ENCODE measurements at places on chromosomes 4 and X.

DNA sequence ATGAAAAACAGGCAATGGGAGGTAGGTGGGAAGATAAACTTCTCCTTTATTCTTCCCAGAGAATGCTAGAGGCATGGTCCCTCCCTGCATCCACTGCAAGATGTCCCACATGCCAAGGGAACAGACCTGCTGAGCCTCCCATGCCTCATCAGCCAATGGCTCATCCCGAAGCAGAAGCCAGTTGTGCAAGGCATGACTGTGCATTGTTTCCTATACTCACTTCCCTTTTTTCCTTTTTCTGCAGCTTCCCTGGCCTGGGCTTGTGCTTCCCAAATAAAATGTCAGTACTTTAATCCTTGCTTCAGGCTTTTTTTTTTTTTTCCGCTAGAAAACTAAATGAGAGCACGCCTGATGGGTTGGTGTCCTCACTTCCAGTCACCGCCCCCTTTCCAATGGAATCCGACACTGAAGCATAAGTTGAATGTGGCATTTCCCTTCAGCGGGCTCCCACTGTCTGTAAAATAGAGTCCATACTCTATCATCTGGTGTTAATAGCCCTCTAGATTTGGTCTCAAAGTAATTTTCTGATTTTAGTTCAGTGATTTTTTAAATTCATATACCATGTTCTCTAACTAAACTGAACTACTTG, 239.0 kb upstream of the JADE1 start:
- no peak for DNase-seq

DNA sequence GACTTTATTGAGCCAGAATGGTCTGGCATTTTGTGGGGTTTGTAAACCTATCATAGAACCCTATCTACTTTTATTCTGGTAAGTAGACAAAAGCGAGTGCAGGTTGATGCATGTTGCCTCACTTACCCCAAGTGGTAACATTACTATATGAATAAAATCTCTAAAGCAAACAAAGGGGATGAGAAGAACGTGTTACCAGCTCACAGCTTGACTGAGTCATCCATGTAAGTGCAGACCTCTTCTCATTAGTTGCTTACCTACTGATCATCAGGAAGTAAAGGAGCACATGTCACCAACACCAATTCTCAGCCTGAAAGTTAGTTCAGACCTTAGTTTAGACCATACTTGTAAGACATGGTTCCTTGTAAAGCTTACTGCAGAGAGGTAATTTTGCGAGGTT, 1328.3 kb downstream of the C4orf33 start:
- DNase-seq: no peak

- no peak for DNase-seq
Measured at GRCh38 chr4:114561590-114561989, 37.0 kb upstream of the UGT8 start.

- no peak for DNase-seq
Measured at GRCh38 chr4:88166608-88167007, 8.2 kb upstream of the ABCG2 start.

GRCh38 chrX:107355533-107355932, 93.9 kb upstream of the FRMPD3 start:
- no peak for DNase-seq

- DNase-seq: no peak
Measured at GRCh38 chrX:1398431-1399340, 6.8 kb upstream of the SLC25A6 start.

GRCh38 chrX:65985922-65986588, 53.8 kb downstream of the VSIG4 start:
- DNase-seq: peak; percentile 45

GRCh38 chr4:110518889-110519490, 43.0 kb downstream of the ENPEP start:
- peak; percentile 49 for DNase-seq

DNA sequence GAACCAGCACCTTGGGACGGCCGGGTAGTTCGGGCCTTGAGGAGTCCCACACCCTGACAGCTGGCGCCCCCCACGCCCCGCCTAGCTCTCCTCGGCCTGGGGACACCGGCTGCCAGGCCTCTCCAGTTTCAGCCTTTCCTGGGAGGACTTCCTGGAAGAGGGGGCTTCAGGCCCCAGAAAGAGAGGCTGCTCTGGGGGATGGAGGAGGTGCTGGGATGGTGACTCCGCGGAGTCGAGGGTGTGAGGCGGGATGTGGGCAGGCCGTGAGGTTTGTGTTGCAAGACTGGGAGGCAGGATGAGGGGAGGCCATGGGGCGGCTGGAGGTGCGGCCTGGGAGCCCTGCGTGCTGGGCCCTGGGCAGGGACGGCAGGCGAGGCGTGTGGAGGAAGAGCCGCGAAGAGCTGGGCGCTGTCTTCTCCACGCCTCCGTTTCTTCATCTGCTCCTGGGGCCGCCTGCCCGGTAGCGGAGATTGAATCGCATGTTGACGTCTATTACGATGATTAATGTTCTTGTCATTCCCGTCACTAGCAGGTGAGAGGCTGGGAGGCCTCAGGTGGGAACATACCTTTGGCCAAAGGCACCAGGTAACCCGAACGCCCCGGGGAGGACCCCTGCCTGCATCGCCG, 918 bp upstream of the FGFRL1 start:
- DNase-seq: peak; percentile 62

DNA sequence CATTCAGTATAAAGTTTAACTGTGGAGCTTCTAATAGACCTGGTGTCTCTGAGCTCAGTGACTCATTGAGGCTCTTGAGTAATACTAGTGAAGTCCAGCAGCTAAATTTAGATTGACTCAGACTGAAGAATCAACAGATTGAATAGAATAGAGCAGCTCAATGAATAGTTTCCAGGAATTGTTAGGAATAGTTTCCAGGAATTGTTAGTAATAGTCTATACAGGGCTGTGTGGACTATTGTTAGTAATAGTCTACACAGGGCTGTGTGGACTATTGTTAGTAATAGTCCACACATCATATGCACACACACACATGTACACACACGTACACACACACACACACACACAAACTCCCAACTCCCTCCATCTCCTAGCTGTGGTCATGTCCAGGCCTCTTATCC, 3.0 kb downstream of the GIMD1 start:
- DNase-seq: peak; percentile 71

GRCh38 chrX:39969099-39969818, 128.5 kb downstream of the BCOR start:
- no peak for DNase-seq

DNA sequence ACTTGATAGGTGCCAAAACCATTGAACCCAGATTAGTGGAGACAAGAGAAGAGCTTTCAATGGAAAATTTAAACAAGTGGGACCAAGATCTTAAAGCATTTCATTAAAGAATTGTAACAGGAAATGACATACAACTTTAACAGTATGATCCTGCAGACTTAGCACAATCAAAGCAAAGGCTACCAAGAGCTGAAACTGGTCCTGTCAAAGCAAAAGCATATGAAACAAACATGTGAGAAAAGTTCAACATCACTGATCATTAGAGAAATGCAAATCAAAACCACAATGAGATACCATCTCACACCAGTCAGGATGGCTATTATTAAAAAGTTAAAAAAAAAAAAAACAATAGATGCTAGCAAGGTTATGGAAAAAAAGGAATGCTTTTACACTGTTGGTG, 425.6 kb downstream of the IL1RAPL1 start:
- DNase-seq: no peak

DNA sequence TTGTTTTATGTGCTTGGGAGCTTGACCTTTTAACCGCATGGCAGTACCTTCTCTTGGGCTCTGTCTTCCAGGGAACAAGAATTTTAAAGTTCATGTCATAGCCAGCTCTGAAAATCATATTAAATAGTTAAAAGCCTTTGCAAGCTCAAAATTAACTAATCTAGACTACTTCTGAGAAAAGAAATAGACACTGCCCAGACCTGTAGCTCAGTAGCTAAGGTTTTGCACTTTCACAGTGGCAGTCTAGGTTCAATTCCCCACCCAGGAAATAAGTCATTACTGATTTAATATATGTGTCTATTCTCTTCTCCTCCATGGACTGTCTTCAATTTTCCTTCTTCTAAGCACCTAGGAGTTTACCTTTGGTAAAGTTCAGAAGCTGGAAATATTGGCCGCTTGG, 27.4 kb downstream of the HSD17B11 start:
- no peak for DNase-seq

DNA sequence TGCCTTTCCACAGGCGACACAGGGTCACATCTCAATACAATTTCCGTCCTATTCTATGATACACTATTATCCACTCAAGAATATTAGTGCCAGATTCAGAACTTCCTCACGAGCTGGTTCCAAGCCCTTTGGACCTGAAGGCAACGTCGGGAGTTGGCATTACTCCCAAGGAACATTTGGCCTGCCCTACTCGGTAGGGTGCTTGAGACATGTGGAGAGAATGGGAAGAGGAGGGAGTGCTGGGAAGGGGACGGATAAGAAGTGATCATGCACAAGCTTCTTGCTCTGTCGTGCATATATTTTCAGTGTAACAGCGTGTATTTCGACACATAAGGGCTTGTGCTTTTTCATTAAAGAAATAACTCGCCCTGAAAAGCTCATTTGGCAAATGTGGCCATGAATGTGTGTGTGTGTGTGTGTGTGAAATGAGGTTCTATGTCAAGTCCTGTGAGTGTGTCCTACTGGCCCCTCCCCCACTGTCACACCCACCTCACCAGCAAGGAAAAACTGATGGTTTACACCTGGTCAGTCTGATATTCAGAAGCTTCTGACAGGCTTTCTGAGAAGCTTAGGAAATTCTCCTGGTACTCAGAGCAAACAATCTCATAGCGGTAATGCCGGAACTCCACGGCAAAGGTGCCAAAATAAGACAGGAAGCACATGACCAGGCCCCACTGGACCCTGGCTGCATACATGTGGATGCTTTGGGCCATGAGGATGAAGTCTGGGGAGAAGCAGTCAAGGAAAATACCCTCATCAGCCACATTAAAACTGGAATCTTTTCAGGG, 54.8 kb downstream of the ENOPH1 start:
- no peak for DNase-seq

DNA sequence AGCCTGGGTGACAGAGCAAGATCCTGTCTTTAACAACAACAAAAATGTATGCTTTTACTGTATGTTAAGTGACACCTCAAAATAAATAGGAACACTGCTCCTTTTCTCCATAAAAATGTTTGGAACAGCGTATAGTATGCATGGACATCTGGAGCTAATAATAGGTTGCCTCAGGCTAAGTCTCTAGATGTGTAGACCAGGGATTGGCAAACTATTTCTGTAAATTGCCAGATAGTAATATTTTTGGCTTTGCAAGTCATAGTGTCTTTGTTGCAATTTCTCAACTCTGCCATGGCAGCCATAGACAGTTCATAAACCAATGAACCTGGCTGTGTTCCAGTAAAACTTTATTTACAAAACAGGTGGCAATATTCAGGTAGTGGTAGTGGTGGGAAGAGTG, 76.6 kb upstream of the CBLL2 start:
- no peak for DNase-seq

DNA sequence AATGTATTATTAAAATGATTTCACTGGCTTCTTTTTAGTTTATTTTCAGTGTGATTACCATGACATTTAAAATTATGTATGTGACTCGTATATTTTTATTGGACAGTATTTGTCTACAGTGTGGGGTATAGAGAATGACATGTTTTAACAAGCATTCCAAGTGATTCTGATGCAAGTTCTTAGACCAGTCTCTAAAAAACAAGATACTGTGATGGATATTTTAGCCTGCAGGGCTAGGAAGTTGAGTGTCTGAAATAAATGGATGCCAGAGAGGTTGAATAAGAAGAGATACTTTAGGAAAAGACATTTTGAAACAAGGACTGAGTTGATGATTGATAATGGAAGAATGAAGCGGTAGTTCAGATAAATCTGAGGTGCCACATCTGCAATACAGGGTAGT, 3.5 kb upstream of the MAD2L1 start:
- DNase-seq: no peak

DNA sequence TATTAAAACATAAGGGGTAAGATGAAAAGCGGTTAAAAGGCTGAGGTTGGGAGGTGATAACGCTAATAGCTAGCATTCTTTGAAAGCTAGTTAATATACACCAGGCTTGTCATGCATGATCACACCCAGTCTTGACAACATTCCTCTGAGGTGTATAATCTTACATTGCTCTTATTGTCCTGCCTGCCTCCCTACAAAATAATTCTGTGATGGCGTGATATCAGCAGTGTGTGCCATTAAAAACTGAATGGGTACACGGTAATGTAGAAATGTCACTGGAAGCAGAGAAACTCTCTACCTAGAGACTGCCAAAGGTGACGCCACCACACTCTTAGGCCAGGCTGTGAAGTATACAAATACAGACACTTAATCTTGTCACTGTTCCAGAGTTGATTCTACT, 68.1 kb downstream of the DIAPH2 start:
- peak; percentile 69 for DNase-seq

DNA sequence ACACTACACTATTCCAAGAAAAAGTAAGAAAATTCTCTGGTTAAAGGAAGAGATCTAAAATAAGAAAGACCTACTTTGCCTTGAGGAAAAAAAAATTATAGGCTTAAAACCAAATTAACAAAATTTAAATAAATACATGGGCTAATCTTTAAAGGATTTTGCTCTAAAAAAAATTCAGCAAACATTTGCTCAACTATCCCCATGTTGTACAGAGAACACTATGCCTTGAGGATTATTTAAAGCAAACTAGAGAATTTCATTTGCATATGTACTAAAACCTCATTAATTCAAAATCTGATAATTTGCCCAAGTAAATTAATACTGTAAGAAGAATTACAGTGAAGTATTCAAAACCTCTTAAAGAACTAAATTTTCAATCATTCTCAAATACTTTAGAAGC, 71.6 kb upstream of the KCNIP4 start:
- DNase-seq: no peak

- DNase-seq: no peak
Measured at GRCh38 chr4:79078339-79078738, 139.1 kb upstream of the PAQR3 start.

- no peak for DNase-seq
Measured at GRCh38 chr4:113637823-113638561, 123.5 kb downstream of the CAMK2D start.

DNA sequence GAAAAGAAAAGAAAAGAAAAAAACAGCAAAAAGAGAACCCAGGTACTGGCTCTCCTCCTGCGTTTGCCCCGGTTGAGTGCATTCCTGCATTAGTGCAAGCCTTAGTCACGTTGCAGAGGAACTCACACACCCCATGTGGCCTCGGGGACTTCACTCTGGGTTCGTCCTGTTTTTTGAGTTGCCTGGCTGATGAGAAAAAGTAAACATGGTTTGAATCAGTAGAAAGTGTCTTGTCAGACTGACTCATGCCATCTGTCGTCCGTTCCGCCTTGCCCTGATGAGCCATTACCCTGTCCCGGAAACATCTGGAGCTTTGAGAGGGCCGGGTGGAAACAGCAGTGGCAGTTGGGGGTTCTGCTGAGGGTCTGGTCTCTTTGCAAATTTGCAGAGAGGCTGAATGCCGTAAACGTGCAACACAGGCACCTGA, 16.3 kb downstream of the CD99 start:
- DNase-seq: peak; percentile 57

GRCh38 chrX:152814048-152814447, 16.5 kb downstream of the CETN2 start:
- DNase-seq: no peak

Data from ACHN (cell line).